A549 treated with AZD2906 at 1 μM for 4 hours (cell line): ENCODE measurements at places on chromosomes 16 and 17. TPM values are rescaled to one million over a fixed set of nuclear protein-coding genes. Genes with fewer than 3 reads are reported as not detected.

TRPV3 gene
- 0.14 to 0.30 TPM (median 0.20 TPM) in 5 replicates for total RNA-seq

LITAFD gene
- not detected in 5 replicates for total RNA-seq

CD300E gene
- total RNA-seq, result not detected in 5 replicates

CCDC200 gene
- total RNA-seq, result not detected in 5 replicates

RCVRN gene
- total RNA-seq, result not detected in 5 replicates

CNGB1 gene
- 0.06 to 0.20 TPM (median 0.10 TPM) in 5 replicates for total RNA-seq

GSE1 gene
- 21.9 to 24.0 TPM (median 22.7 TPM) in 5 replicates for total RNA-seq

EIF1 gene
- total RNA-seq, result 1,199 to 1,525 TPM (median 1,311 TPM) in 5 replicates

ENPP7 gene
- not detected in 5 replicates for total RNA-seq

GLP2R gene
- 6.6 to 16.0 TPM (median 8.0 TPM) in 5 replicates for total RNA-seq

ITGA2B gene
- 1.0 to 1.5 TPM (median 1.3 TPM) in 5 replicates for total RNA-seq

PARN gene
- 35.1 to 57.9 TPM (median 36.2 TPM) in 5 replicates for total RNA-seq

KREMEN2 gene
- total RNA-seq, result 1.4 to 2.0 TPM (median 1.8 TPM) in 5 replicates

SSH2 gene
- total RNA-seq, result 25.5 to 32.3 TPM (median 30.8 TPM) in 5 replicates

TBC1D3H gene
- not detected in 5 replicates for total RNA-seq

DGKE gene
- total RNA-seq, result 3.4 to 4.3 TPM (median 3.4 TPM) in 5 replicates

OMG gene
- not detected in 5 replicates for total RNA-seq

ZFPM1 gene
- total RNA-seq, result 3.1 to 7.2 TPM (median 6.4 TPM) in 5 replicates

SHMT1 gene
- total RNA-seq, result 43.3 to 47.5 TPM (median 46.8 TPM) in 5 replicates

DVL2 gene
- total RNA-seq, result 37.1 to 47.6 TPM (median 44.8 TPM) in 5 replicates

IGF2BP1 gene
- total RNA-seq, result 52.8 to 81.7 TPM (median 76.0 TPM) in 5 replicates

DNAAF8 gene
- total RNA-seq, result 0.87 to 1.6 TPM (median 1.3 TPM) in 5 replicates

MYL4 gene
- 0.11 to 0.21 TPM in 2 of 5 replicates, not detected in the others for total RNA-seq

KCNH4 gene
- 0.18 to 0.36 TPM (median 0.31 TPM) in 5 replicates for total RNA-seq

CACNG3 gene
- not detected in 5 replicates for total RNA-seq

NACA2 gene
- total RNA-seq, result not detected in 5 replicates

SLC47A2 gene
- total RNA-seq, result 0.03 to 0.11 TPM (median 0.07 TPM) in 4 of 5 replicates, not detected in the other

RNF222 gene
- not detected in 5 replicates for total RNA-seq

AOC3 gene
- total RNA-seq, result 1.0 to 1.6 TPM (median 1.3 TPM) in 5 replicates

TBX2 gene
- total RNA-seq, result 3.7 to 6.1 TPM (median 5.4 TPM) in 5 replicates

PRR15L gene
- 3.1 to 3.9 TPM (median 3.5 TPM) in 5 replicates for total RNA-seq

C17orf113 gene
- 0.55 to 0.85 TPM (median 0.81 TPM) in 5 replicates for total RNA-seq

ATP2A1 gene
- total RNA-seq, result 1.3 to 5.2 TPM (median 1.5 TPM) in 5 replicates

SLFN14 gene
- not detected in 5 replicates for total RNA-seq

DOK4 gene
- 29.0 to 38.7 TPM (median 36.9 TPM) in 5 replicates for total RNA-seq

TEDC2 gene
- 15.9 to 20.9 TPM (median 18.9 TPM) in 5 replicates for total RNA-seq

BRIP1 gene
- 3.0 to 5.1 TPM (median 4.0 TPM) in 5 replicates for total RNA-seq

KRT40 gene
- not detected in 5 replicates for total RNA-seq
